ENCODE measurements at places on chromosomes 4 and X. TPM values are rescaled to one million over a fixed set of nuclear protein-coding genes. Genes with fewer than 3 reads are reported as not detected.

GRCh38 chr4:53781629-53782457 is 190.6 kb upstream of the LNX1 start:
- DNase-seq = no peak

DNA sequence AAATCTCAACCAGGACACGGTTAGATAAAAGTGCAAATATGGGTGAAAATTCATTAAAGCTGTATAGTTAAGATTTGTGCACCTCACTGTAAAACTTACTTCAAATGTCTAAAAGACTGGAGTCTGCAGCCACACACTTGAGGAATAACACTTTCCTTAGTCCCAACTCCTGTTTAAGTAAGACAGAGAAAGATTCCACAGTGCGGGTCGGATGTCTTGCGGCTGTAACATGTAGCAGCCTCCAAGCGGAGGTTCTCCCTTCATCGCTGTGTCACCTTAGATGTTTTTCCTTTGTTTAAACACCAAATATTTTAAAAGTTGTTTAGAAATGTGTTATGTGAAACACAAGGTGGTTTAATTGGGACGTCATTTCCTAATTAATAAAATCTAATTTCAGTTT is 905 bp upstream of the MAEA start:
- DNase-seq = no peak

DNA sequence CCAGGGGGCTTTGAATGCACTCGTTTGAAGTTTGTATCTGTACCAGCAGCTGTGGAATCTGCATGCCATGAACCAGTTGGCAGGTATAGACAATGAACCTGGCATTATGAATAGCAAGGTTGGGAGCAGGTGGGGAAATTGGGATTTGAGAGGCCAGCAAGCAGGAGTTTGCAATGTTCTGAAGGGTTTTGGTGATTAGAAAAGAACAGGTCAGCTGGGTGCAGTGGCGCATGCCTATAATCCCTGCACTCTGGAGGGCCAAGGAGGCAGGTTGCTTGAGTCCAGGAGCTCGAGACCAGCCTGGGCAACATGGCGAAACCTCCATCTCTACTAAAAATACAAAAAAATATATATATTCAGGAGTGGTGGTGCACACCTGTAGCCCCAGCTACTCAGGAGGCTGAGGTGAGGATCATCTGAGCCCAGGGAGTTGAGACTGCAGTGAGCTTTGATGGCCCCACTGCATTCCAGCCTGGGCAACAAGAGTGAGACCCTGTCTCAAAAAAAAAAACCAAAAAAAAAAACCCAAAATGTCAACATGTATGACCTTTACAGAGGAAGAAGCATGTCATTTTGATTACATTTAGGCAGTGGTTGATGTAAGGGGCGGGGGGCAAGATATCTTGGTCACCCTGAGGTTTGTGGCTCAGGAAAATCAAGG is 63.9 kb downstream of the TSC22D3 start:
- DNase-seq = no peak

- DNase-seq = no peak
Observed at GRCh38 chr4:6032249-6033244, 14.3 kb upstream of the C4orf50 start.

- no peak for DNase-seq
Observed at GRCh38 chrX:20060961-20061748, 55.6 kb downstream of the MAP7D2 start.

DNA sequence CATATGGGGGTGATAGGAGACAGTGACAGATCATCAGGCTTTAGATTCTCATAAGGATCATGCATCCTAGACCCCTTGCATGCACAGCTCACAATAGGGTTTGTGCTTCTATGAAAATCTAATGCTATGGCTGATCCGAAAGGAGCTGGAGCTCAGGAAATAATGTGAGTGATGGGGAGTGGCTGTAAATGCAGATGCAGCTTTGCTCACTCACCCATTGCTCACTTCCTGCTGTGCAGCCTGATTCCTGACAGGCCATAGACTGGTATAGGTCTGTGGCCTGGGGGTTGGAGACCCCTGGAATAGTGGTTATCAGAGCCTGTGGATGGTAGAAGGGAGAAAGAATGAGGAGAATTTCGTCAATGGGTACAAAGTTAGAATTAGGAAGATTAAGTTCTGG is 2751.1 kb downstream of the ARAP2 start:
- no peak for DNase-seq

DNA sequence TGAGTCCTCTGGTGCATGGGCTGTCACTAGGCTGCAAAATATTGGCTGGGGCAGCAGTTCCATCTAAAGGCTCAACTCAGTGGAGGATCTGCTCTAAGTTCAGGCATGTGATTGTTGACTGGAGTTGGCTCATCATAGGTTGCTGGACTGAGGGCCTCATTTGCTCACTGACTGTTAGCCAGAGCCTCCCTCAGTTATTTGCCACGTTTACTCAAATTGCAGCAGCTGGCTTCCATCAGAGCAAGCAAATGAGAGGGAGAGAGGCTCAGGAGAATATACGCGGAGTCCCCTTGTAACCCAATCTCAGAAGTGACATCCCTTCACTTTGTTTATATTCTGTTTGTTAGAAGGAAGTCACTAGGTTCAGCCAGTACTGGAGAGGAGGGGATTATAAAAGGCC is 54.1 kb downstream of the BMP3 start:
- no peak for DNase-seq

DNA sequence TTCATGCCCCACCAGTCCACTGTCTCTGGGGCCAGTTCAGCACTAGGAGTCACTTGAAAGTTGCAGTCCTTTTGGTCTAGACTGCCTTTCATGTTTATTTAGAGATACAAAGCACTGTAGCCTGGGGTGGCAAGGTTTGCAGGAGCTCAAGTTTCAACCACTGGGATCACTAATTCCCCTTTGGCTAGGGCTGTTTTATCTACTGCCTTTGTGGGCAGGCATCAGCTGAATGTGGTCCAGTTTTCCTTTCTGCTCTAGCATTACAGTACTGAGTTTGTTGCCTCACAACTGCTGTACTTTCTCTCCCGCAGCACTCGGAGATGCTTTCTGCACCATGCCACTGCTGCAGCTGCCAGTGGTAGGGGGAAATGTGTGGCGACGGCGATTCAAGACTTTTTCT is 222.3 kb upstream of the HDX start:
- no peak for DNase-seq

GRCh38 chr4:78671903-78672815 is 104.0 kb upstream of the BMP2K start:
- no peak for DNase-seq

DNA sequence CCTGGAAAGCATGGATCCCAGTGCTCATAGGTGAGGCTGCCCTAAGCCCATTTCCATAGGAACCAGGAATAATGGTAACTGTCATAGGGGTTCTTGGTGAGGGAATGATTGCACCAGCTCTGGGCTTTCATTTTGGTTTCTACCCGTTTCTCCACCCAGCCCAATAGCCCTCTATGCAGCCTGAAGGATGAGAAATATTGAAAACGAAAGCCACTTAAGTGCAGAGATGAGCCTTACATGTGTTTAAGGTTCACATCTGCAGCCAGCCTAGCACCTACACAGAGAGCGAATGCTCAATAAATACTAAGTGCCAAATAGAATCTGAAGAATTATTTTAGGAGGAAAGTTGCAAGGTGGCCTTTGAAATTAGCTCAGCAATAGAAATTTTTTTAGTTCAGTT is 60.4 kb downstream of the MCF2 start:
- no peak for DNase-seq

DNA sequence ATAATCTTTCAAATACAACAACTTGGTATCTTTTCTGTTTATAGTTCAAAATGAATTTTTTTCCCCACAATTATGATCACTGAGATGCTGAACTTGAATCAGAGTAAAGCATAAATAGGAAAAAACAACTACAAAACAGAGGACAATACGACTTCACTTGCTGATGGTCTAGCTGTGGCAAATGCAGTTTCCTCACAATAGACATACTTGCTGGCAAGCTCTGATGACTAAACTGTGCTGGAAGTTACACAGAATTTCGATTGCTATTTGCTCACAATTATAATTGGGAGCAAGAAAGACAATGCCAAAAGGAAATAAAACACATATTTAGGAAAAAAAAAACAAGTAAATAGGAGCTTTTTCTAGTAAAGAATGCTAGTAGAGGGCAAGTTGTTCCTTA is 14.7 kb downstream of the VEGFC start:
- DNase-seq = no peak

ARAP2 gene
- 31.3 TPM for total RNA-seq

CCDC120 gene
- 15.8 TPM for total RNA-seq

GEMIN8 gene
- 12.2 TPM for total RNA-seq

TMSB15A gene
- total RNA-seq = not detected
